ENCODE measurements at places on chromosomes 11 and 22. TPM values are rescaled to one million over a fixed set of nuclear protein-coding genes. Genes with fewer than 3 reads are reported as not detected.

The GGTLC2 gene
- not detected for total RNA-seq

The HBG1 gene
- not detected for total RNA-seq

The DPAGT1 gene
- total RNA-seq: 27.3 TPM

GRCh38 chr11:70018816-70019215, 59.3 kb upstream of the ANO1 start:
- no peaks in the 10 kb centered on the region for H3K4me1 ChIP-seq
- no peak for DNase-seq
- H3K4me3 ChIP-seq: no peak overlapping the region
- no peak overlapping the region for H3K27ac ChIP-seq

DNA sequence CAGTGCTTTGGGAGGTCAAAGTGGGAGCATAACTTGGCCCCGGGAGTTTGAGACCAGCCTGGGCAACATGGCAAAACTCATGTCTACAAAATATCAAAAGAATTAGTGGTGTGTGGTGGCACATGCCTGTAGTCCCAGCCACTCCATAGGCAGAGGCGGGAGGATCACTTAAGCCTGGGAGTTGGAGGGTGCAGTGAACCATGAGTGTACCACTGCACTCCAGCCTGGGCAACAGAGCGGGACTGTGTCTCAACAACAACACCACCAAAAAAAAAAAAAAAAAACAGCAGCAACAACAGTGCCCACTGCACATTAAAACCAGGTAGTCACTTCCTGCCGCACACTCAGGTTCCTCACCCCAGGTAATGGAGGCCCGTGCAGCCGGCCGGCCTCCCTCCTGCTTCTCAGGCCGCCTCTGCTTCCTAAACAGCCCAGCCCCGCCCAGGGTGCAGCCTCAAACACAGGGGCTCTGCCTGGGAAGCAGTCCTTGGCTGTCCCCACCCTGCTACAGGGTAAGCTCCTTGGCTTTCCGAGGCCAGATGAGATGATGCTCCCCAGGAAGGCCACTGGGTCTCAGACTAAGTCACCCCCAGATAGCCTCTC, 318.3 kb downstream of the SHANK2 start:
- H3K27ac ChIP-seq: no peak overlapping the region
- no peaks in the 10 kb centered on the region for H3K36me3 ChIP-seq
- H3K4me3 ChIP-seq: no peak overlapping the region
- DNase-seq: no peak
- H3K4me1 ChIP-seq: no peaks in the 10 kb centered on the region
- H3K27me3 ChIP-seq: peaks cover 4% of the 10 kb centered on the region

DNA sequence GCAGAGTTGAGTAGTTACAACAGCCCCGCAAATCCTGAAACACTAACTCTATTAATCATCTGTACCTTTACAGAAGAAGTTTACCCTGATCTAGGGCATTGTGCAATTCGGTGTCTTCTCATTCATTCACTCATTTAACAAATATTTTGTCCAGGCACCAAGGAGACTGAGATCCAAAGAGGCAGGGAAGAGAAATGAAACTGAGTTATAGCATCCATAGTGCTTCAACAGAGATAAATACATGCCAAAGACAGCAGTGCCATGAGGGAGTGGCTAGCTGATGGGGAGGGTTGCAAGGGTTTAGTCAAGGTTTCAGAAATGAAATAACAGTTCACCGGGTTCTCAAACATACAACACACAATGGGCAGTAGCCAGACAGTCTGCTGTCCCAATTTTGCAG, 40.2 kb upstream of the MTNR1B start:
- no peak overlapping the region for H3K4me3 ChIP-seq
- H3K27me3 ChIP-seq: no peaks in the 10 kb centered on the region
- no peak overlapping the region for H3K27ac ChIP-seq
- no peaks in the 10 kb centered on the region for H3K36me3 ChIP-seq

DNA sequence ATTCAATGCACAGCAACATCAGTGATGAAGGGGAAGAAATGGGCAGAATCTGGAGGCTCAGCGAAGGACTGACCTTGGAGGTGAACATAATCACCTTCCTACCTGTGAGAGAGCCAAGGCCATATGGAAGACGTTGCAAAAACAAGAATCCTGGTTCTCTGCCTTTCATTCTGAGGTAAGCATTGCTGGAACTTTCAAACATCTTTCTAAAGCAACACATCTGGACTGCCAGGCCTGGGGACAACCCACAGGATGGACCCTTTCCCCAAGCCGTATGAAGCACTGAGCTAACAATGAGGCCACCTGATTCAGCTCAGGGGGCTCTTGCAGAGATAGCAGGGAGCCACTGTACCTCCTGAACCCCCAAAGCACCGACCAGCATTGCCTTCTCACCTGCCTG, 70.5 kb downstream of the ETS1 start:
- H3K36me3 ChIP-seq: peaks cover 46% of the 10 kb centered on the region
- H3K4me1 ChIP-seq: peaks cover 80% of the 10 kb centered on the region
- peak; percentile 37 for DNase-seq
- H3K4me3 ChIP-seq: peak overlapping the region; percentile 93
- peak overlapping the region; percentile 96 for H3K27ac ChIP-seq

DNA sequence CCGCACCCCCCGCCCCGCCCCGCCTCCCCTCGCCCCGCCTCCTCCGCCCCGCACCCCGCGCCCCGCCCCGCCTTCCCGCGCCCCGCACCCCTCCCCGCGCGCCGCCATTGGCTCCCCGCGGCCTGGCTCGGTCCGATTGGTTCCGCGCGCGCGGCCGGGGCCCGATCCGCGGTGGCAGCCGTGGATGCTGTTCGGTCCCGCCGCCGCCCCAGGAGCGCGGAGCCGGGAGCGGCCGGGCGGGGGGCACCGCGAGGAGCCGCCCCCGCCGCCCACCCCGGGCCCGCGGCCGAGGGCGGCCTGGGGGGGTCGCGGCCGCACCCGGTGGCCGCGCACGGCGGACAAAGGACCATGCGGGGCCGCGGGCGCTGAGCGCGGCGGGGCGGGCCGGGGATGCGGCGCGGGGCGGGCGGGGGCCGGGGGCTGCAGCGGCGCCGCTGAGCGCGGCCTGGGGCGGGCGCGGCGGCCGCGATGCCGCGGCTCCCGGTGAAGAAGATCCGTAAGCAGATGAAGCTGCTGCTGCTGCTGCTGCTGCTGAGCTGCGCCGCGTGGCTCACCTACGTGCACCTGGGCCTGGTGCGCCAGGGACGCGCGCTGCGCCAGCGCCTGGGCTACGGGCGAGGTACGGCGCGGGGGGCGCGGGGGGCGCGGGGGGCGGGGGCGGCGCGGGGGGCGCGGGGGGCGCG, at the start of gene B4GALNT4:
Gene B4GALNT4 (plus strand): TSS at position 164 of the 683 bp plus-strand sequence. CDS start 305 bp downstream, at position 469.
- DNase-seq: no peak
- no peaks in the 10 kb centered on the region for H3K36me3 ChIP-seq
- no peak within 1 kb of the TSS for H3K27ac ChIP-seq

- no peaks in the 10 kb centered on the region for H3K36me3 ChIP-seq
- no peaks in the 10 kb centered on the region for H3K27me3 ChIP-seq
These were observed 963.4 kb upstream of the CCDC90B start for GRCh38 chr11:84249344-84250135.

GRCh38 chr11:34997952-34998528, 81.6 kb downstream of the PDHX start:
- H3K4me1 ChIP-seq: peaks cover 30% of the 10 kb centered on the region
- peak; percentile 53 for DNase-seq
- no peak overlapping the region for H3K27ac ChIP-seq
- H3K4me3 ChIP-seq: no peak overlapping the region
- H3K36me3 ChIP-seq: no peaks in the 10 kb centered on the region
- H3K27me3 ChIP-seq: no peaks in the 10 kb centered on the region

DNA sequence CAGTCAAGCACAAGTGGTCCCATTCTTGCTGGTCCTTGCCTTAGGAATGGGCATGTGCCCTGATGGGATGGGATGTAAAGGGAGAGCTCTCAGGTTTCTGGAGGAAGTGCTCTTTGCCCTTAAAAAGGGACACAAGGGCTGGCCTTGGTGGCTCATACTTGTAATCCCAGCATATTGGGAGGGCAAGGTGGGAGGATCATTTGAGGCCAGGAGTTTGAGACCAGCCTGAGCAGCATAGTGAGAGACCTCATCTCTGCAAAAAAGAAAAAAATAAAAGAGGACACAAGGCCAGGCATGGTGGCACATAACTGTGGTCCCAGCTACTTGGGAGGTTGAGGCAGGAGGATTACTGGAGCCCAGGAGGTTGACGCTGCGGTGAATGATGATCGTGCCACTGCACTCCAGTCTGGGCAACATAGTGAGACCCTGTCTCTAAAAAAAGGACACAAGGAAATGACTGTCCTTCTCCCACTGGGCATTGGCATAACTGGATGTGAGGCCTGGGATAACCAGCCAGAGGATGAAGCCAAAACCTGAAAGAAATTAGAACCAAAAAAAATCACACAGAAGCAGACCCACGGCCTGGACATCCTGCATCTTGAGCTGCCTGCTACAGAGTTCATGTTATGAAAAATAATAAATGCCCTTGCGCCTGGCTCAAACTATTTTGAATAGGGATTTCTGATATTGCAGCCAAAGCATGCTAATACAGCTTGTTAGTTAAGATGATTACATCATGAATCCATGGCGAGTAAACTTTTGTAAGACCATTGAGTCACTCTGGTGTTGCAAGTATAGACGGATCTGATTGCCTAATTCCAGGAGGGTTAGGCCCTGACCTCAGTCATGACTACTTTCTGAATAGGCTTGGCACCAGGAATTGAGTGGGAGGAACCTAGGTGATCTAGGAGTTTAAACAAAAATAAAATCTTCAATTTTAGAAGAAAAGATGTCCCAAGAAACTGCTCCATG, 12.9 kb upstream of the CRKL start:
- no peak overlapping the region for H3K27ac ChIP-seq
- no peak for DNase-seq
- no peak overlapping the region for H3K4me3 ChIP-seq
- H3K27me3 ChIP-seq: no peaks in the 10 kb centered on the region
- no peaks in the 10 kb centered on the region for H3K4me1 ChIP-seq

DNA sequence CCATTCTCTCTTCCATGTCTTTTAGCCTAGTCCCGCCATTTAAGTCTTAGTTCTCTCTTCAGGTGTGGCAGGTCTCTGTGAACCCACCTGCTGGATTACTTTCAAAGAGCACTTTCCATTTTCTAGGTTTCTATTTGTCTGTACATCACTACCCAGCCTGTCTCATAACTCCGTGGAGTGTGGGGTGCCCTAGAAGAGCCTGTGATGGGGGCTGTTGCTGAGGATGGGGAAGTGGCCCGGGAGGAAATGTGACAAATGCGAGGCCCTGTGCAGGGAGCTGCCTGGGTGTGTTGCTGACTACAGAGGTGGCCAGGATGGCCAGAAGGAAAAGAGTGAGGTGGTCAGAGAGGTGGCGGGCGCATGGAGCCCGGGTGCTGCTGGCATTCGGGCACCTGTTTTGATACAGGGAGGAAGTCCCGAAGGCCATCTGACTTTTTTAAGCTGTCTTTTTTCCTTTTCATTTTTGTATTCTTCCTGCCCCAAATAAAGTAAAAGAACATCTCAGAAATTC, 10.7 kb downstream of the DGCR8 start:
- H3K36me3 ChIP-seq: peaks cover 85% of the 10 kb centered on the region
- no peak overlapping the region for H3K27ac ChIP-seq
- H3K4me3 ChIP-seq: no peak overlapping the region
- no peaks in the 10 kb centered on the region for H3K4me1 ChIP-seq
- no peak for DNase-seq

- H3K4me3 ChIP-seq: peak overlapping the region; percentile 25
- no peak overlapping the region for H3K27ac ChIP-seq
- H3K36me3 ChIP-seq: no peaks in the 10 kb centered on the region
These were observed 2.4 kb upstream of the CECR2 start for GRCh38 chr22:17366830-17367229.

DNA sequence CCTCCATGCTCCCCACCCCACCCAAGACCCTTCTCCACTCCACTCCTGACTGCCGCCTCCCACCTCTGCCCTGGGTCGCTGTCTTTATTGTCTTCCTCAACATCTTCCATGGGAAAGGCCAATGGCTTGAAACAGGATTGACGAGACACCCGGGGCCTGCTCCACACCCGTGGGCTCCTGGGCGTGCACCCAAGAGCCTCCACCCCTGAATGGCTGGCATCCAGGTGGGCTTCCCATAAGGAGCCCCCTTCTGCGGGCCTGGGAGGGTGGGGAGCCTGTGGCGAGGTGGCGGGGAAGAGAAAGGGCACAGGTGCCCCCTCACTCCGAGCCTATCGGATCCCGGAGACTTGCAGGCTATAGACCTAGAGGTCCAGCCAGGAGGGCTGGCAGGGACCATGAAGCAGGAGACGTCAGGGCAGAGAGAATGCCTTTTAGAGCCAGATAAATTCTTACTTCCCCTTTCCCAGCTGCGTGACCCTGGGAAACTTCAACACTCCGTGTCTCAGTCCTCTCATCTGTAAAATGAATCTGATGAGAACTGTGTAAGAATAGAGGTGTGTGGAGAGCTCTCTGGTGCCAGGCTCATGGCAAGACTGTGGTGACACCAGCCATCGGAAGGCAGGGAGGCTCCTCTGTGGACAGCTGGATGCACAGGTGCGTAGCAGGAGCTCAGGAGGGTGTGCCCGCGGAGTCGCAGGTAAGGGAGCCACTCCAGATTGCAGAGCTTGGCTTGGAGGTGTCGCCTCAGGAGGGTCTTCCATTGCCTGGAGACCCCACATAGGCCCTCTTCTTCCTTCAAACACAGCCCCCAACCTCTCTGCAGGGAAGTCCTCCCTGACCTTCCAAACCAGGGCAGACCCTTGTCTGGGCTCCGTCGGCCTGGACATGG, 53.9 kb downstream of the SMIM38 start:
- no peaks in the 10 kb centered on the region for H3K27me3 ChIP-seq
- no peak overlapping the region for H3K27ac ChIP-seq
- H3K36me3 ChIP-seq: no peaks in the 10 kb centered on the region
- no peak overlapping the region for H3K4me3 ChIP-seq

DNA sequence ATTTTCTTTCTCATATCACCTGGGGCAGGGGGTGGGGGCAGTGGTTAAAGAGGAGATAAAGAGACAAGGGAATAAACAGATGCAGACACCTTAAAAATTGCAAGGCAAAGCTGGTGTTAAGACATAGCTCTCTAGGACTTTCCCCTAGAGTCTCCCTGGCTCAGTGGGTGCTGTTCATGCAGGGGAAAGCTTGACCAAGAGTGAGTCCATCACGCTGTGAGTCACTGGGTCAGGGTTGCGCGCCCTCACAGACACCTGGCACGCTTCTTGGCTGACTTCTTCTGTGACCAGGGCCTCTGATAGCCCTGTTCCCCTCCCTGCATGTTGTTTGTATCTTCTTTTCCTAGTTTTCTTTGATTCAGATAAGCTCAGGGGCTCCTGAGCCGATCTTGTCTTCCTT, 31.9 kb downstream of the COMMD9 start:
- H3K4me1 ChIP-seq: peaks cover 25% of the 10 kb centered on the region
- no peaks in the 10 kb centered on the region for H3K36me3 ChIP-seq
- DNase-seq: no peak
- H3K27ac ChIP-seq: no peak overlapping the region
